Activated T-cell treated with anti-CD3 and anti-CD28 coated beads for 4 hours (primary cell): ENCODE measurements at places on chromosomes 2 and 18.

DNA sequence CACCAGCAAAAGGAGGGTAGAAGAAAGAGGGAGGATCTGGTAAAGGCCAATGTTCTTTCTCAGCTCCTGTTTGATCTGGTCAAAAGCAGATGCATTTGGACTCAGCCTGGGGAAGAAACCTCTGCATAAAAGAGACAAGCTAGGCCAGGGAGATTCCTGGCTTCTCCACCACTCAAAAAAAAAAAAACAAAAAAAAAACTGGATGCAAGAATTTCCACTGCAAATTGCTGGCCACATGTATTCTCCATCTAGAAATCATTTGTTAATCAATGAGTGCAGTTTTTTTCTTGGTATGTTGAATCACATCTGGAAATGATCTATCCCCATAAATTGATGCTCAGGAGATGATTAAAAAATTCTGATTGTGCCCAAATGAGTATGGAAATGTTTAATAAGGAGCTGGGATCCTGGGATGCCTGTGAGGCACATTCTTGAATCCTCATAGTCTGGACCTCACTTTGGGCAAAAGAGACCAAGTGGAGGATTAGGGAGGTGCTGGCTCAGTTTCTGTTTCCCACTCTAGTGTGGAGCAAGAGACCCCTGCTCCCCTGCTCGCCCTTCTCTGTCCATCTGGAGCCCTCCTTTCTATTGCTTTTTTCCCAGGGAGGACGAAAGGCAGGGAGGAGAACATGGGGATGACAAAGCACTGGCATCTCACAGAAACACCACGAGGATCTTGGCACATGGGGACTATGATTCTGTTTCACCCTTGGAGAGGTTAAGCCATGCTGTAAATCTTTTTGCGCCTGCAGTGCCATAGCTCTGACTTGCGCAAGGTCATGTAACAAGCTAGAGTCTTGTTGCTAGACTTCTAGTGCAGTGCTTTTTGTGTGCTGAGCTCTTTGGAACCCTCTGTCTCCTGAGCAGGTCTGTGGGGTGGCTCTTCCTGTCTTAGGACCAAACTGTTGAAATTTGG lies 57.6 kb downstream of the APOB start:
- DNase-seq = no peak

GRCh38 chr2:241901500-241902351 lies 32.2 kb downstream of the RTP5 start:
- DNase-seq = no peak

DNA sequence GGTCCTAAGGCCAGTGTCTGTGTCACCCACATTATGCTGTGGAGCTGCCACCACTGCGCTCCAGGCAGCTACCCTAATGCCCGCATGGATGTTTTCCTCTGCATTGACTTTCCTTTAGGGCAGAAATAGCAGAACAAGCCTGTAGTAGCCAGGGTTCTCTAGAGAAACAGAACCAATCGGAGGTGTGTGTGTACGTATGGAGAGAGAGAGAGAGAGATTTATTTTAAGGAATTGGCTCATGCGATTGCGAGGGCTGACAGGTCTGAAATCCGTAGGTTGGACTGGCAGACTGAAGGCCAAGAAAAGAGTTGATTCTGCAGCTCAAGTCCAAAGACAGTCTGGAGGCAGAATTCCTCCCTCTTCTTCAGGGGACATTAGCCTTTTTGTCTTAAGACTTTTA lies 110.3 kb downstream of the LAMA3 start:
- no peak for DNase-seq

GRCh38 chr2:191693166-191693565 lies 15.2 kb downstream of the NABP1 start:
- no peak for DNase-seq

DNA sequence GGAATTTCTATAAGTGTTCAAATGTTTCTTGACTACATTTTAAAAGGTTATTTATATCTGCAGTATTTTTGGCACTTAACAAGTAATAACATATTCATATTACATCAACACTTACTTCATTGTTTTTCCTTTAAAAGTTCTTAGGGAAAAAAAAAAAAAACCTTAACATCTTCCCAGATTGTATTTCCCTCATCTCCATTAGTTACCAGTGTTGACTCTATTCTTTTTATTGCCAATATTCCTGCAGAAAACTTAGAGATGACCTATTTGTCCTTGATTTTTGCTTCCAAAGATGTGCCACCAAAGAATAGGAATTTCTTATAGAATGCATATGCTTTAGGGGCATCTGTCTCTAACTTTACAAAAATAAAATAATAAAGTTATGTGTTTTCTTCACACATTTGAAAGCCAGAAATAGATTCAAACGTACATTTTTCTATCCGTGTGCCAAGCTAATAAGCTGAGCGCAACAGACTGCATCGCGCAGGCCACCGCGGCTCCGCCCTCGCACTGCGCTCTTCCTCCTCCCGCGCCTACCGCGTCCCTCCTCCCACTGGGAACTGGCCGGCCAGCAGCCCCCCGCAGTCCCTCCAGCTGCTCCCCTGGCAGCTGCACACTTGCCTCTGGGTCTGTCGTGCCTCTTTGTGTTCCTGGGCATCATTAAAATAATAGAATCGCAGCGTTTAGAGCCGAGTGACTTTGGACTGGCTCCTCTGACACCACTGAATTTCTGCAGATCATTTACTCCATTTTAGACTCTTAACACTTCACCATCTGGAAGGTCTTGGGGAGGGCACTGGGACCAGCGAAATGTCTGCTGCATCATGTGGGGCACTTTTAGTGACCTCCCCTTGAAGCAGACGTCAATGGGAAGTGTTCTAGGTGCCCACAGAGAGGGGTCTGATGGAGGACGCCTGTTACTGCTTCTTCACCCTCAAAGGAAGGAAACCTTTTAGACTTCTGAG lies 21.2 kb upstream of the NAB1 start:
- no peak for DNase-seq

DNA sequence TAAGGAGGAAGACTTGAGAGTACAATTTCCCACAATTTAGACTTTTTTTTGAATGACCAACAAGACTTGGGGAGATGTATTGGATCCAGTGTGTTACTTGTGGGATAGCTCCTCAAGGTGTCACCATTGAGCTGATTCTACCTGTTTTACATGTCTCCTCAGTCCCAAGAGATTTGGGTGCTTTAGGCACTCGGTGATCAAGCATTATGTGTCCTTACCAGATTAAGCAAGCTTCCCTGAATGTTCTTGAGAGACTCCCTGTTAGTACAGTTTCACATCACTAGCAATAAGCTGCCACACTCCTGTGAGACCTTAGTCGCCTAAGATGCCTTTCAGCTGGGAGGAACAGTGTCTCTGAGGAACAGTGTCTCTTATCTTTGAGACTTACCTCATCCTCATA lies 384.3 kb upstream of the SYT4 start:
- DNase-seq = no peak

GRCh38 chr18:59127047-59127446 lies 12.6 kb upstream of the SEC11C start:
- no peak for DNase-seq

GRCh38 chr2:112641701-112642100 lies 4.0 kb upstream of the SLC20A1 start:
- no peak for DNase-seq

GRCh38 chr2:10004836-10005235 lies 38.5 kb upstream of the KLF11 start:
- DNase-seq = no peak
